Right forelimb (tissue), 1 donor: ENCODE measurements at places on chromosomes 4 and X.

- no peak for DNase-seq
Measured at GRCh38 chr4:53321151-53321983, 44.5 kb downstream of the SCFD2 start.

DNA sequence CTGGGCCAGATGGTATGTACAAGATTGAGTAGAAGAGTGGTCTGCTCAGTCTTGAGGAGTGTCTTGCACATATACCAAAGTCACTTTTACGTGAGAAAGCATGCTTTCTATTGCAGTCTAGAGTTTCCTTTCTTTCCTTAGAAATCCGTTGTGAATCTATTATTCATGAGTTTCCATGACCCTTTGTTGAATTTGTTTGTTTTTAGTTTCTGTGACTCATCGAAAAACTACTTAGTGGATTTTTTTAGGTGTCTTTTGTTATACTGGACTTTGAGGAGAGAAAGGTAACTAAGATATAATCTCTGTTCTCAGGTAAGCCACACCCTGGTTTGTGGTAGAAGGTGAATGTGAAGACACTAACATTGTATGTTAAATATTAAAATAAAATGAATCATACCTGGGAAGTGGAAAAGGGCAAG lies 23.0 kb downstream of the GALNT7 start:
- no peak for DNase-seq

DNA sequence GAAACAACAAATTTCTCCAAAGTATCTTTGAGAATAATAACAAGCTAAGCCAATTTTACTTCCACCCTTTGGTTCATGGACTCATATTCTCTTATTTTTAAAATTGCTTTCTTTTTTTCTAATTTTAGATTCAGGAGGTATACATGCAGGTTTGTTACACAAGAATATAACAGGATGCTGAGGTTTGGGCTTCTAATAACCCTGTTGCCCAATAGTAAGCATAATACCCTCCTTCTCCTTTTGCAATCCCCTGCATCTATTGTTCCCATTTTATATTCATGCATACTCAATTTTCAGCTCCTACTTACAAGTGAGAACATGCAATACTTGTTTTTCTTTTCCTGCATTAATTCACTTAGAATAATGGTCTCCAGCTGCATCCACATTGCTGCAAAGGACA lies 202.3 kb upstream of the FSTL5 start:
- no peak for DNase-seq

DNA sequence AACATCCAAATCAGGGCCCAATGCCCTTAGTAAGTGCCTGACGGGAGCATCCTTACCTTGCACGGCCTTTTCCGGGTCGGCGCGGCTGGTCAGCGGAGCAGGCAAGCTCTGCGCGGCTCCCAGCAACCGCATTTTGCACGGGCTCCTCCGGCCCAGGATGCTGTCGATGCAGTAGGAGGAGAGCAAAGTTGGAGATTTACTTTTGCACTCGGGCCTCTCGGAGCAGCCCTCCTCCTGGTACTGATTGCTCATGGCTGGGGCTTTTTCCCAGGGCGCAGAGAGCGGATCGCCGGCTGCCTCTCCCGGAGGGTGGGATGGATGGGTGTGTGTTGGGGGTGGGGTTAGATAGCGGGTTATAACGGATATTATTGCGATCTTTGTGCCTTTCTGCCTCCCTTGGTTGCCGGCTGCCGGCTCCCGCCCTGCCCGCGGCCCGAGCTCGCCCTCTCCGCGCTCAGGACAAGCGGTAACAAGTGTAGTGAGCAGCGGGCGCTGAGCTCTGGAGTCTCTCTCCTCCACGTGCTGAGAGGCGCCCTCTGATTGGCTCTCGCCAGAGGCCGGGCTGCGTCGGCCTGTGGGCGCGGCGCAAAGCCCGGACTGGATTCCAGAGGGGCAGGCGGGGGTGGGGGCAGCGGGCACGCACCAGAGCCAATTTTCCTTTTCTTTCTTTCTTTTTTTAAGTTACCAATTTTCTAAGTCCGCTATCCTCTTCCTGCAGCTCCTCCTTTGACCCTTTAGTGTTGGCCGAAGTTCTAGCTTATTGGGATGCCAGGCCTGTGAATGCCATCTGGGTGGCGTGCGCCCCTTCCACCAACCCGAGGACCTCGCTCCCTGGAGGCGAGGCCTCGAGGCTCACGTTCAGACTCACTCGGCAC lies at the start of gene ARX:
Gene ARX (minus strand): TSS at position 480 of the 875 bp plus-strand sequence. CDS start 228 bp downstream, at position 252.
- DNase-seq, result no peak

- no peak for DNase-seq
Measured at GRCh38 chr4:189941005-189941450, 356 bp downstream of the FRG1 start.

DNA sequence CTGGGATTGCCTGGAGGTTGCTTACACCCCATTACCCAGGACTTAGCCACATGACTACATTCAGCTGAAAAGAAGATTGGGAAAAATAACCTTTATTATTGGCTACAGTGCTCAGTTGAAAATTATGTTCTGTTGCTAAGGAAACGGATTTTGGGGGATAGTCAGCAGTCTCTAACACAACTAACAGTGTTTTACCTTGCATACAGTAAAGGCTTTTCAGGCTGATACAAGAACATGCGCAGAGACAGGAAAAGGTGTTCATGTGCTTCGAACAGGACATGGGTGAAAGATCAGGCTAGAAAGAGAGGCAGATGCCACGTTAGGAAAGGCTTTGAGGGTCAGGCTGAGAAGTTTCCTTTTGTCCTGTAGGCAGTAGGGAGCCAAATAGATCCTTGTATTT lies 14.8 kb upstream of the RHOH start:
- no peak for DNase-seq

DNA sequence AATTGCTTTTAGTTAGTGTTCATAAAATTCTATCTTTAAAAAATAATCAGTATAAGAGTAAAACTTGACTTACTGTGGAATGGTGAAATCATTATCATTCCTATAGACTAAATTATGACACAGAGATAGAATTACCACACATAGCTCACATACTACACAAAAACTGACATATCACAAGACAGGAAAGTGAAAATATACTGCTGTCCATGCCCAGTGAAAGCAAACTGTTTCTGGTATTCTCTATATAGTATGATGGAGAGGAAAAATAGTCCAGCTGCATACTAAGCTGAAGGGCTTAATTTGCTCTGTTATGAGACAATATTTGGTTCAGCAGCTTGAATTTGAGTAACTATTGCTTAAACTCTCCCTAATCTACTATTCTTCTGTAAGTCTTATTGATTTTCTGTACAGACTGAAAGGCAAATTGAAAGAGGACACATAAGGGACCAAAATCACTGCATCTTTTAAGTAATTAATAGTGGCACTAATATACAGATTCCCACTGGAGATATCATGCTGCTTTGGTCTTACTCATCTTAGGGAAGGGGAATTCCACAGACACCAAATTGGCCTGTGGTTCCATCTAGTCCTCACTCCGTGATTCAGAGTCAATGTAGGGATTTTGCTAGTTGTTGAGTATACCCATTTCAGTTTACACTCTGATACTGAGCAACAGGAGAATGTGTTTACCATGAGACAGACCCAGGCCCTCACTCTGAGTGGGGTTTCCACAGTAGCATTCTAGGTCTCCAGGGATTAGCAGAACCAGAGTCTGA lies 47.4 kb upstream of the AGA start:
- no peak for DNase-seq

DNA sequence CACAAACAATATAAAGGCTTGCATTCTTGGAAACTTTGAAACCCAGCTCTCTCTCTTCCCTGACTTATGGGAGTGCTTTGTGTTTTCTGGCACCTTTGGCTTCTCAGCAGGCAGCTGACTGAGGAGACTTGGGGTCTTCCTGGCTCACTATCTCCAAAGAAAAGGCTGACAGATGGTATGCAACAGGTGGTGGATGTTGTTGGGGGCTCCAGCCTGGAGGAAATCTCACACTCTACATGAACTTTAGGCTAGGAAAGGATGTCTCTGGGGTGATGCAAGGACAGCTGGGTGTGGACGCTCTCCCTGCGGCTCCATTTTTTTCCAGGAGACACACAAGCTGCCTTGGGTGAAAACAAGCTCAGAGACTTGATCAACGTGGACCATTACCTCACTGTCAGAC lies 67.4 kb downstream of the DNAAF6 start:
- no peak for DNase-seq

DNA sequence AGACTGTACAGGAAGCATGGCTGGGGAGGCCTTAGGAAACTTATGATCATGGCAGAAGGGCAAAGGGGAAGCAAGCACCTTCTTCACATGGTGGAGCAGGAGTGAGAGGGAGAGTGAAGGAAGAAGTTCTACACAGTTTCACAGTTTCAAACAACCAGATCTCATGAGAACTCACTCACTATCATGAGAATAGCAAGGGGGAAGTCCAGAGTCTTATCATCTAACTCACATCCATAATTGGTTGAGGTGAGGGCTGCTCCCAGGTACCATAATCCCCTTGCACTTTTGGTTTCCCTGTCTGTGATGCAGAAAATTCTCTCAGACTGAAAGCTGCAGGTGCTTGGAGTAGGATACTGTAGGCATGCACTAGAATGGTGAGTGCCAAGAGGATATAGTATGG lies 233.8 kb upstream of the CPEB2 start:
- no peak for DNase-seq

DNA sequence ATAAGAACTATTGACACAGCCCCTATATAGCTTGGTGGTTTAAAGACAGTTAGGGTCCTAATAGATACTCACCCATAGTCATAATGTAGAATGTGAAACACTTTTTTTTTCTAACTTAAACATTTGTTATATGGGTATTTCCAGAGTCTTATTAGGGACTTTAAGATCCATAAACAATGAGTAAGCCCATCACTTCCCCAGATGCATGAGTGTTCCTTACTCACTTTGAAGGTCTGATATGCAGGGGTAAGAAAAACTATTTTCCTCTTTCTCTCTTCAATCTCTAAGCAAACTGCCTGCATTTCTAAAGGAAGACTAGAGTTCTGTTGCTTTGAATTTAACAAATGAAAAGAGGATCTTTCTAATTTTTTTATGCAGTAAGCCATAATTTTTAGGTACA lies 443.6 kb upstream of the PITX2 start:
- no peak for DNase-seq

DNA sequence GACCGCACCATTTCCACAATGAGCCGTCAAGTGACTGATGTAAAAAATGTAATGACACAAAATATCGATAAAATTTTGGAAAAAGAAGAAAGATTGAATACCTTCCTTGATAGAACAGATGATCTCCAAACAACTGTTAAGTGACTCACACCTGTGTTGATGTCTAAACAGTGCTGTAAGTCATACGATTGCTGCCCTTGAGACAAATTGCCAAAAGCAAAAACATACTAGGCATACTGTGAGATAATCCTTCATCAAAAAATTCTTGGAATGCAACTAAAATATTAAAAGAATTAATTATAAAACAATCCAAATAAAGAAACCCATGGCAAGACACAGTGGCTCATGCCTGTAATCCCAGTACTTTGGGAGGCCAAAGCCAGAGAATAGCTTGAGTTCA lies 53.4 kb downstream of the HNRNPD start:
- no peak for DNase-seq

GRCh38 chr4:128917781-128918180 lies 108.3 kb downstream of the JADE1 start:
- no peak for DNase-seq

DNA sequence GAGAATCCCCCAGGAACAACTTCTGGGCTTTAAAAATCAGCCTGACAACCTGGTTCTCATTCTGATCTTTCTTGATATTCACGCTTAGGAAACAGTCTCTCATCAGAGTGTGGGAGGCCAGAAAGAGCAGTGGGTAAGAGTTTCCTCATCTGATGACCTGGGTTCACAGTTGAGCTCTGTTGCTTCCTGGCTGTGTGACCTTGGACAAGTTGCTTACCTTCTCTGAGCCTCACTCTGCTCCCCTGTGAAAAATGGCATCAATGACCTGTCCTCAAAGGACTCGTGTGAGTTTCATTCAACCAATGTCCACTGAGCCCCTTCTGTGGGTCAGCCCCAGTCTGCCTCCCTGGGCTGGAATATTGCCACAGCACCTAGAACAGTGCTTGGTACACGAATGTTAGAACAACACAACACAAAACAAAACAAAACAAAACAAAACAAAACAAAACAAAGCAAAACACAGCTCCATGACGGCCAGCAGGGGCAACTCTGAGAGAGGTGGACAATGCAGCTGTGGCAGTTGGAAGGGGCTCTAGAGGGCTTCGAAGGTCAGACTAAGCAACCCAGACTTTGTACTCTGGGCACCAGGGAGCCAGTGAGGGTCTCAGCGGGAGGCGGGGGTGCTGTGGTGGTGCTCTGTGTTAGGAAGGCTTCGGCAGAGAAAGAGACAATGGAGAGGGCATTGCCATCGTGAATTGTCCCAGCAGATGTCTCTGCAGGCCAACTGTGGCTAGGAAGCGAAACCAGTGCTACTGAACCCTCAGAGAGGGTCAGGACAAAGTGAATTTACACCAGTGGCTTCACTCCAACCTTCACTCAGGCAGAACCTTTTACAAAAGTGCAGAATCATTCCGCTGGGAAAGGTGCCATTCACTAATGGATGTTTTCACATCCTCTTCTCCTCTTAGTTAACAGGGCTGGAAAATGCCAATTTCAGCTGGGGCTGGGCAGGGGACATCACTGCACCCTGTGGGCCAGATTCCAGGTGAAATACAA lies 14.3 kb upstream of the C4orf50 start:
- no peak for DNase-seq

DNA sequence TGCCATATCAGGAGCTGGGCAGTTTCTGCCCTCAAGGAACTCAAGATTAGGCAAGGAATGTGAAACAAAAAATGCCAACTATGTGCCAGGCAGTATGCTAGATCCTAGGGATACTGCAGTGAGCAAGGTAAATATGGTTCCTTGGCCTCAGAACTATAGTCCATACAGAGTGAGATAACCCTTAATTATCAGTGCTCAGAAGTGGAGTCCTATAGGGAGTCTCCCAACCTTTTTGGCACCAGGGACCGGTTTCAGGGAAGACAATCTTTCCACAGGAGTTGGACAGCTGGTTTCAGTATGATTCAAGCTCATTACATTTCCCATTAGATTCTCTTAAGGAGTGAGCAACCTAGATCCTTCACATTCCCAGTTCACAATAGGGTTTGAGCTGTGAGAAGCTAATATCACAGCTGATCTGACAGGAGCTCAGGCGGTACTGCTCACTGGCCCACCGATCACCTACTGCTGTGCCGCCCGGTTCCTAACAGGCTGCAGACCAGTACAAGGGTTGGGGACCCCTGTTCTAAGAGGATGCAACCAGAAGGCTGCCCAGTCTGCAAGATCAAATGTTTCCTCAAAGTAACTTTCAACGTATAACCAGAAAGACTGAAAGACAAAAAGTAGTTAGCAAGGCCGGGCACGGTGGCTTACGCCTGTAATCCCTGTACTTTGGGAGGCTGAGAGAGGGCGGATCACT lies 1.7 kb upstream of the SRP72 start:
- DNase-seq, result peak; percentile 39

GRCh38 chr4:164027805-164028204 lies 533.3 kb downstream of the TMA16 start:
- no peak for DNase-seq

DNA sequence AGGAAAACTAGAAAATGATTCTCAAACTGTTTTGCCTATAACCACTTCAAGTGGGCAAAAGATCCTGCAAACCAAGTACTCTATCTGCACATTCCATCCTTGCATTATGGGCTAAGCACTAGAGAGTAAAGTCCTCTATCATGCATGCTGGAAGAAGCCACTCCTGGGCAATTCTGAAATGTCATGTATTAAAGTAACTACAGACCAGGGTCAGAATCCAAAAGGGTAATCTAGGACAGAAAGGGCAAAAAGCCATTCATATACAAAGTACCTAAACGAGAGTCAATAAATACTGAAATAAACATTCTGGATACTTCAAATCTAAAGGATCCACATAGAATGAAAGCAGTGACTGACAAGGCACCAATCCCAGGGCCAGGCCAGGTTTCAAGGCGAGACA lies 1.0 kb downstream of the SNX12 start:
- no peak for DNase-seq
